ENCODE measurements at places on chromosomes 4 and X.

- DNase-seq, result no peak
Observed at GRCh38 chrX:123184866-123185276, 793 bp downstream of the GRIA3 start.

GRCh38 chr4:74768857-74769525, 25.3 kb downstream of the BTC start:
- DNase-seq, result no peak

GRCh38 chrX:39796856-39797255, 300.9 kb downstream of the BCOR start:
- DNase-seq, result no peak

DNA sequence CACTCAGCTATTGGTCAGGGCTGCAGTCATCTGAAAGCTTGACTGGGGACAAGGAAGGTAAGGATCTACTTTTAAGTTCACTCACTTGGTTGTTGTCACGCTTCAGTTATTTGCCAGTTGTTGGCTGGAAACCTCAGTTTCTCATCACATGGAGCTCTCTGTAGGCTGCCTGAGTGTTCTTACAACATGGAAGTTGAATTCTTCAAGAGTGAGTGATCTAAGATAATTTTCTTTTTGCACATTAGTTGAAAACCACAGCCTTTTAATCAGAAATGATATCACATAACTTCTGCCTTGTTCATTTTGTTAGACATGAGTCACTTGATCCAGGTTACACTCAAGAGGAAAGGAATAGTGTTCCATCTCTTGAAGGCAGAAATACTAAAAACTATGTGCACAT, 552.7 kb downstream of the RAPGEF2 start:
- DNase-seq, result no peak

DNA sequence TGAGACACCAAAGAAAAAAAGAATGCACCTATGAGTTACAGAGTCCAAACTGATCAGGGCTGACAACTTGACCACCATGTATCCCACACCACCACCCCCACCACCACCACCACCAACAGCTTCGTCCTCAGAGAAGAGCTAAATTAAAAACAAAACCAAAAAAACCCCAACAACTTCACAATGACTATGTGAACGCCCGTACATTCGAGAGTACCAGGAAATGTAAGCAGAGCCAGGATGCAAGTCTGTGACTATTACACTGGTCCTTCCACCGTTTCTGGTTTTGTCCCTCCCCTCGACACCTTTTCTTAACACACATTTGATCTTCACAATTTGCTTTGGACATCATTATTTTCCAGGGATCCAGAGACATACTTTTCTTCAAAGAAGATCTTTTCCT, 51.0 kb downstream of the WFS1 start:
- DNase-seq, result no peak

DNA sequence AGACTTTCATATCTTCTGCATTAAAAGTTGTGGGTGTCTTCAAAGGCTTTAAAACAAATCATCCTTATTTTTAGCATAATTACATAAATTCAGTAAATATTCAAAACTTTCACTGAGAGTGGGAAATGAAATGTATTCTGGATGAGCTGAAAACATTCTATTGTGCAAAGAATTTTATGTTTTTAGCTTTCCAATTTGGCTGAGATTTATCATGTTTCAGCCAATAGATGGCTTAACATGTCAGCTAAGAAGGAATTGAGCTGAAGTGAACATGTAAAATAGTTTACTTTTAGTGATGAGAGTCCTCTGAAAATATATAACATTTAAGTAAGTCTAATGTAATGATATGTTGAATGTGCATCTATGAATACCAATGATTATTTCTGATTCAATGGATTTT, 213.5 kb upstream of the GIMD1 start:
- no peak for DNase-seq

DNA sequence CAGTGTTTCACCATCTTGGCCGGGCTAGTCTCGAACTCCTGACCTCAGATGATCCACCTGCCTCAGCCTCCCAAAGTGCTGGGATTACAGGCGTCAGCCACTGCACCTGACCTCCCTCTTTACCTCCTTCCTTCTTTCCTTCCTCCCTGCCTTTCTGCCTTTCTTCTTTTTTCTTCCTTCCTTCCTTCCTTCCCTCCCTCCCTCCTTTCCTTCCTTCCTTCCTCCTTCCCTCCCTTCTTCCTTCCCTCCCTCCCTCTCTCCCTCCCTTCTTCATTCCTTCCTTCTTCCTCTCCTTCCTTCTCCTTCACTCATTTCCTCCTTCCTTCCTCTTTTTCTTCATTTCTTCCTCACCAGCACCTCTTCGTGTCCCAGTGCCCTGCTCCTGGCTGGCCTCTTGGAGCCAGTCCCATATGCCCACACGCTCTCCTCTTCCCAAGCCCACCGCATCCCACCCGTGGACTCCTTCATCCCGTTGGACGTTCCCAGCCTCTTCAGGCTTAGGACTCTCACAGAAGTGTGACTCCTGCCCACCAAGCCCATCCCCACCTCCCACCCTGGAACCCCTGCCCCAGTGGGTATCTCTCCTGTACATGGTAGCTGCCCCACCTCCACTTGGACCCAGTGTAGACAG, 22.6 kb downstream of the CSF2RA start:
- DNase-seq, result no peak
